ENCODE measurements at places on chromosomes 5 and 9.

- no peak for DNase-seq
Measured at GRCh38 chr9:5988265-5988664, 27.2 kb downstream of the RANBP6 start.

DNA sequence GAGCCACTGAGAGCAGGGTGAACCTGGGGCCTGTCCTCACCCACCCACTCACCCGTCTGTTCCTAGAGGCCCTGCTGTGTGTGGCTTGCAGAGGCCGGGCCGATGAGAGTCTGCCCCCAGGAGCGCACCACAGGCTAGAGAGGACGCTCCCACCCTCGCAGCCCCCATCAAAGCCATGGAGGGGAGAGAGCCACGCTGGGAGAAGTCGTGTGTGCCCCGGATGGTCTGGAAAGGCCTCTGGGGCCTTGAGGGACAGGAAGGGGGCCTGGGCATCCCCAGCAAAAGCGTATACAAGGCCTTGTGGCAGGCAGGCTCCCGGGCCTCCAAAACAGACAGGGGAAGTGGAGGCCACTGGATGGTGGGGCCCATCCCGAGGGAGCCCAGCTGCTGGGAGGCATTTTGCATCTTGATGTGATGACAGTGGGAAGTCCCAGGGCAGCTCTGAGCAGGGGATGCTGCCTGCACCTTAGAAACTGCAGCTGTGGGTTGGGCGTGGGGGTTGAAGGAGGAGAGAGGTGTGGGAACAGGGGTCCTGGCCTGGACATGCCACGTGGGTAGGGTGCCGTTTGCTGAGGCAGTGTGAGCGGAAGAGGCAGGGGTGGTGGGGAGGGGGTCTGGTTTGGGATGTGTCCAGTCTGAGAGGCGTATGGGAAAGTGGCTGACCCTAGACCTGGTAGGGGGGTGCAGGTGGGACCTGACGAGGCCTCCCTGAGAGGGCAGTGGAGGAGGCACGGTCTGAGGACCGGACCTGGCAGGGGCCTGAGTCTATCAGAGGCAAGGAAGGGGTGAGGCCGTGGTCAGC lies 43.0 kb upstream of the NOTCH1 start:
- DNase-seq: no peak

- DNase-seq: no peak
Measured at GRCh38 chr9:124315882-124316281, 58.1 kb downstream of the NEK6 start.

DNA sequence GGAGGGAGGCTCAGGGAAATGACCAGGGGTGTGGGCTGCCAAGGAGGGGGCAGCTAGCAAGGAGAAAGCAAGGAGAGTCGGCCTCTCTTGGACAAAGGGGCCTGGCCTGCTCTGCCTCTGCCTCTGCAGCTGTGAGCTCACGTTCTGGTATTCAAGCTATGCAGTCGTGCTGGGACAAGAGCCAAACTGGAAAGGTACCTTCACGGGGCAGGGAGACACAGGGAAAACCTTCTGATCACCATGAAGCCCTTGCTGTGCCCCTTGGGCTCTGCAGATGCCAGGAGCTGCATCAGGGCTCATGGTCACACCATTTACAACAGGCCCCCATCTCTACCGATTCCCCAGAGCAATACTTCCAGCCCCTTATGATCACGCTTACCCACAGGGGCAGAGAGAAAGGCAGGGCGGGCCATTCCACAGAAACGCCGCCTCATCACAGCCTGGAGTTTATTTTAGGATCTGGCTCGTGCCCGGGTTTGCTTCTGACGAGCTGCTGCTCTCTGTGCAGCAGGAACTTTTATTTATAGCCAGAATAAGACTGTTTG lies 63.2 kb downstream of the PRRT1B start:
- peak; percentile 91 for DNase-seq

DNA sequence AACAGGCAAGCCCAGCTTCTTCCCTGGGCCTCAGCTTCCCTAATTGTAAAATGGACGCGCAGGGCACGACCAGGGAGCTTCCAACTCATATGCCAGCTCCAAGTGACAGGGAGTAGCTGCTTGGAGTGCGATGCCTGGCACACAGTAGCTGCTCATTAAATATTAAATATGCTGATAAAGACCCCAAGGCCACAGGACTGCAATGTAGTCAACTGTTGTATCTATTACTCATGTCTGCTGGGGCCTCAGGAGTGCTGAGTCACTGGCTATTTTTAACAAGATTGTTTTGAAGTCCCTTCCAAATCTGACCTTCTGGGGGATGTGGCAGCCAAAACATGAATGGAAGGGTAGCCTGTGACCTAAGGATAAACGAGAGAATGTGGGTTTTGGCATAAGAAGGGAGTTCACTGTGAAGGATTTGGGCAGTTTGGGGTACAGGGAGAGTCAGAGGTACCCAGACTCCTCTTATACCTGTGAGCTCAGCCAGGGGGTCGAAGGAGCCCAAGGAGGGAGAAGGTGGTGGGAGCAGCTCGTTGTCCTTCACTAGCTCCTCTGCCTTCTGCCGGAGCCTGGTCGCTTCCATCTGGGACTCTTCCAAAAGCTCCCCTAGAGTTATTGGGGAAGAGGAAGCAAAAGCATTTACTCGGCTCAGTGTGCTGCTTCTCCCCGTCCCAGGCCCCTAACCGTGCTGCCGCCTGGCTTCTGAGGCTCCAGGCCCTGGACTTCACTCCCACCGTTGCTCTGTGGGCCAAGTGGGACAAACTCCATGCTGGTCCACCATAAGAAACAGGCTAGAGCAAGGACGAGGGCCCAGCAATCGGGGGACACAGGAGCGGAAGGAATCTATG lies 17.5 kb downstream of the TNIP1 start:
- DNase-seq: peak; percentile 46

GRCh38 chr5:119274767-119275130 lies 81.1 kb upstream of the TNFAIP8 start:
- DNase-seq: peak; percentile 84

- no peak for DNase-seq
Measured at GRCh38 chr5:73339051-73339575, 109.5 kb downstream of the FOXD1 start.

DNA sequence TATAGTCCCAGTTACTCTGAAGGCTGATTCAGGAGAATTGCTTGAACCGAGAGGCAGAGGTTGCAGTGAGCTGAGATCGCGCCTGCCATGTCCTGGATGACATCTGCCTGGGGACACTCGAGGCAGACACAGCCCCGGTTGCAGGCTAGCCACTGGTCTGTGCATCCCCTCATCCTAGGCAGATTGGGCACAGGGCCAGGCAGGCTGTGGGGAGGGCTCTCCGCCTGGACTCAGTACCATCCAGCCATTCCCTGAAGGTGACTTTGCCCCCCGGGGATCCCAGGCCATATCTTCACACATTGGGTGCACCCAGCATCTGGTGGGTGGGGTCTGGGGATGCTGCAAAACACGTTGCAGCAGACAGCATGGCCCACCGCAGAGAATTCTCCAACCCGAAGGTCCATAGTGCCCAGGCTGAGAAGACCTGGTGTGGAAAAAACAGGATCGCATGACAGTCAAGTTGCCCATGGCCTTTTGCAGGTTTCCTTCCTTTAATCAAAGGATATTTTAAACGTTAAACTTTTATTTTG lies 50.9 kb upstream of the SUSD3 start:
- DNase-seq: no peak

GRCh38 chr9:3903273-3903672 lies 377.5 kb upstream of the RFX3 start:
- no peak for DNase-seq

DNA sequence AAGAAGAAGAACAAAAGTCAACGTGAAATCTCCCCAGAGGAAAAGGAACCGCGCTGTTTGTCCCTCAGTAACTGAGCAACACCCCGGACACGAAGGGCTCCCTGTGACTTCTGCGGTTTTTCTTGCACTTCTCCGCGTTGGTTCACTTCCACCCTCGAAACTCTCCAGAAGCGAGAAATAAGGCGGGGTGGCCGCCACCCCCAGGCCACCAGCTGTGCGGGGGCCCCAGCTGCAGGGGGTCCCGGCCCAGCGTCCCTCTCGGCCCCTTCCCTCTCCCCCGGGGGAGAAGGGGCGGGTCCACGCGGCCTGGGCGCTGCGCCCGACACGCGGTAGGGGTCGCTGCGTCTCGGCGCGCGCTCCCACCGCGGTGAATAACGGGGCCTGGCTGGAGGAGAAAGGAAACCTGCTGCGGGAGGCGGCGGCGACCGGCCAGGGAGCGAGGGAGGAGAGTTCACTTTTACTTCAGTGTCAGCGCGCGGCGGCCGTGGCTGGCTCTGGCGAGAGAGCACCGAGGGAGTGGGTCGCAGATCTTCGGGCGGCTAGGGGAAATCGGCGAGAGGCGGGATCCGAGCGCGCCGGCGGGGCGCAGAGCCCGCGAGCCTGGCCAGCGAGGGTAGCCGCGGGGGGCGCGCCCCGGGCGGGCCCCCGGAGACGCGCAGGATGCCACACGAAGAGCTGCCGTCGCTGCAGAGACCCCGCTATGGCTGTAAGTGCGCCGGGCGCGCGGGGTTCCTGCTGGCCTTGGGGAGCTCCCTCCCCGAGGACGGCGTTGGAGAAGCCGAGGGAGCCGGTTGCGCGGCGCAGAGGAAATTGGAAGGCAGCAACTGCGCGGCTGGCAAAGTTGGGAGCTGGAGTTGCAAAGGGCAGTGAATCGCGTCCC lies at the start of gene IQGAP2:
Gene IQGAP2 (plus strand): TSS at position 400 of the 880 bp plus-strand sequence. CDS start 261 bp downstream, at position 661.
- DNase-seq: peak; percentile 49

- DNase-seq: peak; percentile 59
Measured at GRCh38 chr9:137000177-137000930, 4.0 kb upstream of the CLIC3 start.

DNA sequence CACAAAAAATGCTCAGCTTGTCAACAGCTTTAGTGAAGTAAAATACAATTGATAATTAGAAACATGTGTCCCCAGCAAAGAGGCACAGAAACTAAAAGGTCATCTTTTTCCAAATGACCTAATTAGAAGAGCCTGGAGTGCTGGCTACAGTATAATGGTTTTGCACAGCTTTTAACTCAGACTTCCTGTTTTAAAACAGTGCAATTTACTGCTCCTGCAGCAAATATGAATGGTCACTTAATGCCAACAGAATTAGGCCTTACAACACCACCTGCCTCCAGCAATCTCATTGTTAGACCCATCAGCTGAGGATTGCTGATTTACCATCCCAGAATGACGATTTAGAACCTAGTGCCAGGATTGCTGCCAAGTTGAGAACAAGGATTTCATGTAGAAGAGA lies 239.3 kb downstream of the CETN3 start:
- no peak for DNase-seq

GRCh38 chr5:124888050-124888506 lies 141.6 kb upstream of the ZNF608 start:
- no peak for DNase-seq

- no peak for DNase-seq
Measured at GRCh38 chr5:118906947-118907346, 81.4 kb downstream of the DTWD2 start.

DNA sequence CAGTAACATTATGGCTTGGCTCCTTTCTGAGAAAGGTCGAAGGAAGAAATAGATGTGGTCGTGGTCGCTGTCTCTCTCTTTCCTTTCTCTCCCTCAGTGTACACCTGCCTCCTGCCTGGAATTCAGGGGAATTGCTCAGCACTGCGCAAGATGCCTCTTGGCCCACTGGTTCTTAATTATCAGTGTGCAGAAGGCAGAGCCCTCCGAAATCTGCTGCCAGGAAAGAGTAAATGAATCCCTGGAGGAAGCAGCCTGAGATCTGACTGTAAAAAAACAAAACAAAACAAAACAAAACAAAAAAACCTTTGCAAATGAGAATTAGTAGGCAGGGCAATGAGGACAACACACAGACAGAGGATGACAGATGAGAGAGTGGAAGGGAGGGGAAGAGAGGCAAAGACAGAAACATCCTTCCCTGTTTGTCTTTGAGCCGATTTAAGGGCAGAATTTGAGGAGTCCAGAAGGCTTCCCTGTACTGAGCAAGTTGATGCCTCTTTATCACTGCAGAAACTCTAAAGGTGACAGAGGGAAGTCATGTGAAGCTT lies 113.8 kb upstream of the PUM3 start:
- no peak for DNase-seq

DNA sequence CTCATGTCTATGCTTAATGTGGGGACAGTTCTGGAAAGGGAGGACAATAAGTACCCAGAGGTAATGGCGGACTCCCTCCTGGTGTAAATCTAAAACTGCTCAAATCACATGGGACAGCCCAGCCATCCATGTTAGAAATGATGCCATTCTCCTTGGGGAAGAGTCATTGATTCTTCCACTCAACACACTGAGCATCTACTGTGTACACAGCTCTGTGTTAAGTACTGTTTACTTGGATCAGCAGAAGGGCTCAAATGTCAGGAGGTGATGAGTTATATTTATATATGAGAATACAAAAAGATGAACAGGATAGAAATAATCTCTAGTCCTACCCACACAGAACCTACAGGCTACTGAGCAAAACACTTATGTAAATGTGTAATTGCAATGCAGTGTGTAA lies 31.8 kb upstream of the NANS start:
- DNase-seq: no peak

DNA sequence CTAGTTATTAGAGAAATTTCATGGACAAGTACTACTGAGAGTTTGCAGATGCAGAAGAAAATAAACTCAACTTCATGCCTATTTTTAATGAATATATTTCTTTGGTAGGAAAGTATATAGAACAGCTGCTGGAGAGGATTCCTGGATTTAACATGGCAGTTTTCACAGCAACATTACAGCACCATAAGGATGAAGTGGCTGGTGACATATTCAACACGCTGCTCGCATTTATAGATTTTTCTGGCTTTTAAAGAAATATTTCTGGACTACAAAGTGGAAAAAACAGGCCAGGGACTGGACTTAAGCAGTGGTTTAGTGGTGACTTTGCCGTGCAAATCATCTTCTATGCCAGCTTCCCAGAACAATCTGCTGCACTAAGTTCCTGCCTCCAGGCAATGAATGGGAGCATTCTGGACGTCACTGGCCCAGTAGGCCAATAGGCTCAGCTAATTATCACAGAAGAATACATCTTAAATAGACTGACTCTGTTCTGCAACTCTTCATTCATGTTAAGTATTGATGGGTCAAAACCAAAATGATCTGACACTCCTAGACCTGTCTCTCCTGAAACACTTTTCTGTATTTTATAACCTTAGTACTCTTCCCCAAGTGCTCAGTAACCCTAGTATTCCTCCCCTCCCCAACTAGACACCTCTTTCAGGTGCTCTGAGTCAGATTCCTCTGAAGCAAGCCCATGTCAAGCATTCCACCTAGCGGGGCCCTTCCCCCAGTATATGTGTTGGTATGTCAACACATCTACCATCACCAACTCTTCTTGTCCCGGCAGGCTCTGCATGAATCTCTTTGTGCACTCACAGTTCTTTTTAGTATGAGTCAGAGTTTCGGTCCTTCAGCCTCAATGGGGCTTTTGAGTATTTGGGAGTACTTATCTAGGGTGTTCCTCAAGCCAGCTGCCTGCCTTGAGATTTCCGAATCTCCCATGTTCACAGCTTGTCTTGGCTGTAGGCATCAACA lies 625.5 kb downstream of the CHSY3 start:
- DNase-seq: peak; percentile 100

- DNase-seq: no peak
Measured at GRCh38 chr9:22623236-22623635, 176.6 kb downstream of the DMRTA1 start.

DNA sequence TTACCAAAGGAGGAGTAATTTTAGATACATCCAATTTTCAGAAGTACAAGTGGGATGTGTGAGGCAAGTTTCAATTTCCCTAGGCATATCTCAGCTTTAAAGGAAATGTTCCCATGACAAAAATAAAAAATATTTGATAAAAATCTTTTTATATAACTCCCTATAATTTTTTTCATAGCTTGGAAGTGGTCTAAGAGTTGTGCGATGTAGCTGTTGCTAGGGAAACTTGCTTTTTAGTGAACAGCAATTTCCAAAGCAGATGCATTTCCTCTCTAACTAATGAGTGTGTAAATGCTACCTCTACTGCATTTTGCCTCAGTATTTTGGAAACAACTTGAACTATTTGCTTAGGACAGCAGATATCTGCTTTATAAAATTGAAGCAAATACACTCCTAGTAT lies 39.6 kb downstream of the MACIR start:
- no peak for DNase-seq
